ENCODE measurements at places on chromosomes 12 and 14. TPM values are rescaled to one million over a fixed set of nuclear protein-coding genes. Genes with fewer than 3 reads are reported as not detected.

- H3K36me3 ChIP-seq = no peaks in the 10 kb centered on the region
- no peaks in the 10 kb centered on the region for H3K27me3 ChIP-seq
- no peak for DNase-seq
- peaks cover 9% of the 10 kb centered on the region for H3K4me1 ChIP-seq
- no peak overlapping the region for H3K4me3 ChIP-seq
- H3K27ac ChIP-seq = no peak overlapping the region
Observed at GRCh38 chr12:7039403-7039802, 21.1 kb upstream of the C1S start.

DNA sequence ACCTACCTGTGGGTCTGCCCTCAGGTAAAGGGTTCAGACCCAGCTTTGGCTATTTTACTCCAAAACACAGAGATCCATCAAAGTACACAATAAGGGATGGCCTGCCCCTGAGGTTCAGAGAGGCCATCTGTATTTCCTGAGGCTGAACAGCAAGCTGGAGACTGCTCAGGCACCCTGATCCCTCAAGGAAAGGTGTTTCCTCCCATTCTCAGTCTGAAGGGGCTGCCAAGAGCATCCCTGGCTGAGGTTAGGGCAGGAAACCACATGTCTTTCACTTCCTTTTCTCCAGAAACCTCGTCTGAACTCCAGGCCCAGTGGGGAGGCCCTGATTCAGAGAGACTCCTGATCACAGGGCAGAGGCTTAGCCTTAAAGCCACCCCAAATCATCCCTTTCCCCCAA, 1.5 kb downstream of the RILPL1 start:
- H3K27me3 ChIP-seq = no peaks in the 10 kb centered on the region
- no peaks in the 10 kb centered on the region for H3K36me3 ChIP-seq
- H3K4me1 ChIP-seq = peaks cover 15% of the 10 kb centered on the region
- H3K27ac ChIP-seq = no peak overlapping the region
- H3K4me3 ChIP-seq = peak overlapping the region; percentile 78

- H3K4me3 ChIP-seq = no peak overlapping the region
- no peak for DNase-seq
Observed at GRCh38 chr14:78762331-78762730, 592.2 kb downstream of the NRXN3 start.

CCDC197 gene
- not detected for total RNA-seq

RERGL gene
- total RNA-seq = not detected

LYZ gene
- total RNA-seq = not detected

Data from activated CD8-positive, alpha-beta T cell treated with anti-CD3 and anti-CD28 coated beads for 36 hours (primary cell).